Activated T-helper 1 cell treated with anti-CD3 and anti-CD28 coated beads, Interleukin-2, amount 50 U/mL, for 16 hours (primary cell): ENCODE measurements at places on chromosomes 2 and 18.

DNA sequence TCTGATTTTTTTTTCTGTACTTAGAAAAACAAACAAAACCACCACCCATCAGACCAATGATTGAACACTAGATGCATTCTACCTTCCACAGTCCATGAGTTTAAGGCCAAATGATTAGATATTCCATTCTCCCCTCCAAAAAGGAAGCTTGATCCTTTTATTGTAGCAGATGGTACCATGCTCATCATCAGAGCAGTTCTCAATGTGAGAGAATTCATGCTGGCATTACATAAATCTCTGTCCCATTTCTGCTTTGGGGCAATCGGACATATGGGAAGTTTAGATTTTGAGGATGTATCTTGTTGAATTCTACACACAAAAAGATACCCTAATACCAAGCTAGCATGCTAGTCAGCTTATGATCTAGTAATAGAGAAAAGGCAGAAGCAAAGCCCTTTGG, 186.6 kb downstream of the RAD51AP2 start:
- no peak for DNase-seq

DNA sequence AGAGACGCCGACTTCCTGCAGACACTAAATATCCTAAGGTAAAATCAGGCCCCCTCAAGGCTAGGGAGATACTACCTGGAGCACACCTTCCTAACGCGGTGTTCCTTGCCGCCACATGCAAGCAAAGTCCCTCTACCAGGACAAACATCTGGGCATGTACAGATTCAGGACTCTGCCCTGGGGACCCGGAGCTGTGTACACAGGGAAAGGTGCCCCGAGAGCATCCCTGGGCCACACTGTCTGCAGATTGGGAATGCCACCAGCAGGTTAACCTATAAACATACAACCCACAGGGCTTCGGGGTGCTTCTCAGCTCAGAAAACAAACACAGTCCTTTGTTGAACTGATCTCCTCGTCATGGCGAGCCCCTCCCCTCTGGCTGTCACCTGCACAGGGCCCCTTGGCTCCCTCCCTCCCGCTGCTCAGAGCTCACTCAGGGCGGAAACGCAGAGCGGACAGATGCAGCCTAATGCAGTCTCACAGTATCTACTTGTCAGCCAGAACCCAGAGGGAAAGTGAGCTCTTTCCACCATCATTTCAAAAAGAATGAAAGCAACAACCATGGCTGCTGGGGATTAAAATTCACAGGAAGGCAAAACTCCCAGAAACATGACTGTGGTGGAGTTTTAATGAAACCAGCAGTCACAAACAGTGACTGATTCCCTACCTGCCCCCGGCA, 218.8 kb downstream of the HDAC4 start:
- no peak for DNase-seq

- no peak for DNase-seq
Measured at GRCh38 chr2:136750065-136750464, 15.3 kb upstream of the THSD7B start.

- DNase-seq: no peak
Measured at GRCh38 chr2:188265315-188265714, 26.4 kb upstream of the GULP1 start.

DNA sequence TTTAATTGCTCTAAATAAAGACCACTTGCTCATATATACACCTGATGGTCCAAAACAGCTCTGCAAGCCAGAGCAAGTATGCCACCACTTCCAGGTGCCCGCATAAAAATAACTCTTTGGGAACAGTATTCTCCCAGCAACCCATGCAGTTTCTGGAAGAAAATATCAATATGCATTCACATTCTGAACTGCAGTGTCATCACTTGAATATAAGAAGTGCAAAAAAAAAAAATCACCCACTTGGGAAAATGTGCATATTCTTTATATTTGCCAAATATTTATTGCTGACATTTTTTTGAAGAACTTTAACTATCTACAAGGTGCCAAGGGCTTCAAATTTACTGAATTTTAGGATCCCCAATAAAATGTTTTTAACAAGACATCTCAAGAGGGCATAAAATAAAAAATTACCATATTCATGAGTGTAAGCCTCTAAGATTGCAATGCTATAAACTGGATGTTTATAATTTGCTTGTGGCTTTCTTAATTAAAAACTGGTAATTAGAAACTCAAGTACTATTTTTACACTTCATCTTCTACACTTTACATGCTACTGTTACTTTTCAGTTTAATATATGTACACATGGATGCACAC, 360.6 kb upstream of the HNRNPA3 start:
- no peak for DNase-seq

GRCh38 chr18:73407506-73407905, 539.7 kb upstream of the NETO1 start:
- no peak for DNase-seq

- no peak for DNase-seq
Measured at GRCh38 chr18:79868168-79868784, 70.5 kb downstream of the KCNG2 start.

DNA sequence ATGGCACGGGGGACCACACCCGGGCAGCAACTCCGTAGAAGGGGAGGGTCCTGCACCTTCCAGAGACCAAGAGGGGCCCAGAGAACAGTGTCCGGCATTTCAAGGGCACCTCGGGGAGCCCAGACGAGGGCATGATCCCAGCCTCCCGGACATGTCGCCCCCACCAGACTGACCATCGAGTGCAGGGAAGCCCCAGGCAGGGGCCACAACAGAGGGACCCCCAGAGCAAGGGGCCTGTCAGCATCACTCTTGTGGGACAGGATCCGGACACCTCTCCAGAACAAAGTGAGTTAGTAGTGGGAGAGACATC, 50.4 kb upstream of the CTDP1 start:
- no peak for DNase-seq

- DNase-seq: no peak
Measured at GRCh38 chr18:68727506-68727905, 12.6 kb upstream of the TMX3 start.

GRCh38 chr2:157336137-157337010, 10.8 kb upstream of the ERMN start:
- no peak for DNase-seq

DNA sequence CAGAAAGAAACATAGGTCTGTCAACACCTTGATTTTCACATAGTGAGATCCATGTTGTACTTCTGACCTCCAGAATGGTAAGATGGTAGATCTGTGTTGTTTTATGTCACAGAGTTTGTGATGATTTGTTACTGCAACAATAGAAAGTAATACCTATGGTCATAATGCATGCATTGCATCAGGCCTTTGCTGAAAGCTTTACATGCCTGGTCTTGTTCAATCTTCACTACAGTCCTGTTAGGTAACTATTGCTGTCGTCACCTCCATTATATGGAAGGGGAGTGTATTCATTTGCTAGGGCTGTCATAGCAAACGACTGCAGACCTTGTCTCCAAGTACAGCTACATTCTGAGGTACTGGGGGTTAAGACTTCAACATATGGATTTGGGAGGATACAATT, 243.5 kb downstream of the ANAPC1 start:
- DNase-seq: no peak
